Stimulated activated CD8-positive, alpha-beta memory T cell treated with anti-CD3 and anti-CD28 coated beads, Interleukin-2, amount 100 ng/mL, for 48 hours (primary cell): ENCODE measurements at places on chromosomes 7 and 10.

DNA sequence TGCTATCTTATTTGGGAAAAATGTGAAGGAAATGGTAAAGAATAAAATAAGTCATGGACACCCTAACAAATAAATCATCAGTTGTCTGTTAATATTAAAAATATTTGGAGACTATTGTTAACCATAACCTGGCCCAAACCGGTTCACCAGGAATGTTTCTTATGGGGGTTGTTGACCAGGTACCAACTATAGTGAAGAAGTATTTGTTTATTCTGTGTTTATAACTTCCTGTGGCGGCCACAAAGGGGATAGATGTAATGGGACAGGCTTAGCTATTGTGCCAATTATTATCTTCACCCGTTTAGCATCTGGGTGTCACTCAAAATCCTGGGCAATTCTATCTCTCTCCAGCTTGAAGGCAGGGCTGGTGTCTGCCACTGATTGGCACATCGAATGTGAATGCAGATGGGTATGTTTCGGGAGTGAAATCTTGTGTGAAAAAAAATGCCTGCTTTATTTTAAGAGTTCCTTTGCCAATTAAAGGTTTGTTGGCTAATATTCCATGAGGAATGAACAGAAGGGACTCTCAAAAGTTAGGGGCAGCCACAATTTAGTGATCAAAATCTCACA lies 500.9 kb downstream of the ARL4A start:
- DNase-seq = no peak

DNA sequence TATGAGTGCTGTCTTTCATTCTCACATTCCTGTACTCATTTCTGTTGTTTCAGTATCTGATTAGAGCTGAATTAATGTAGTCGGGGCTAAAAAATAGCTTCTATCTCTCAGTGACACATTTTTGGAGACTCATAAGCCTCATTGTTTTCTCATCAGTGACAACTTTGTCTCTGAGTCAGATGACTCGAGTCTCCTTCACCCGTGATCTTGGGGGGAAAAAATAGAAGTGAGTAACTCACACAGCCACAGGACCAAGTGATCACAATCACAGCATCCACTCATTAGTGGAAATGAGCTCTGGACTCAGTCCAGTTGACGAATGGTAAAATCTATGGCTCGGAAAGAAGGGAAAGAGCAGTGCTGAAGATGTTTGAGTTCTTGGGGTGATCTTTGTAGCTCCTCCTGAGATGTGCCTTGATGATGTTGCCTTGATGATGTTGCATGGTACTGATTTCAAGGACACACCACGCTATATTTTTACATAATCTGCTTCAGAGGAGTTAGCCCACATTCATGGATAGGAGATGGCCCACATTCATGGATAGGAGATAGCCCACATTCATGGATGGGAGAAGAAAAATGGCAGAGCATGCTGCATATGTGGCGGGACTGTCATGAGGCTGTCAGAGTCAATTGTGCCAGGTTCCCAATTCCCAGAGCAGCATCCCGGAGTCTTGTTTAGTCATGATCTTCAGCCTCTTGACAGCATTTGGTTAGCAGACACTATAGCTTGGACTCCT lies 214.7 kb downstream of the CELF2 start:
- no peak for DNase-seq

DNA sequence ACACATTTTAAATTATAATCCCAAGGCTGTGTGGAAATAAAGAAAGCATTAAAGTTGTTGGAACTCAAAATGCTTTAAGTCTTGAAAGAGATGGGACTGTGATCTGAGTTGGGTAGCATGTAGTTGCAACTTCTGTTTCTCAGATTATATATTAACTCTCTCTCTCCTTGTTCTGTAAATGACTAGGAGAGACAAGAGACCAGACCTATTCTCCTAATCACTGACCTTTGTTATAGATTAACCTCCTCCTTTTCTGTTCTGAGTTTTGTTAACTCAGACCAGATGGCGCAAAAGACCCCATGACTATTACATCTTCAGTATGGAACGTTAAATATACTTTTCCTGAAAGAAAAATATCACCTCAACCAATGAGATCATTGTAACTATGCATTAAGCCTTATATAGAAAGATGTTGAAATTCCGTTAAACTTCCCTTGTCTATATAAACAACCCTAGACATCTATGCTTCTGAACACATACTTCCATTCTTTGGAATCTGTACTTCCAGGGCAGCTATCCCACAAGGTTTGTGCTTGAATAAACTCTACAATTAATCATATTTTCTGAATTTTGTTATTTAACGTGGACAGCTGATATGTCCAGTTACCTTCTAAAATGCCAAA lies 143.5 kb upstream of the TRIM24 start:
- DNase-seq = no peak

- DNase-seq = no peak
Measured at GRCh38 chr7:57201021-57201894, 69.0 kb upstream of the ZNF479 start.

DNA sequence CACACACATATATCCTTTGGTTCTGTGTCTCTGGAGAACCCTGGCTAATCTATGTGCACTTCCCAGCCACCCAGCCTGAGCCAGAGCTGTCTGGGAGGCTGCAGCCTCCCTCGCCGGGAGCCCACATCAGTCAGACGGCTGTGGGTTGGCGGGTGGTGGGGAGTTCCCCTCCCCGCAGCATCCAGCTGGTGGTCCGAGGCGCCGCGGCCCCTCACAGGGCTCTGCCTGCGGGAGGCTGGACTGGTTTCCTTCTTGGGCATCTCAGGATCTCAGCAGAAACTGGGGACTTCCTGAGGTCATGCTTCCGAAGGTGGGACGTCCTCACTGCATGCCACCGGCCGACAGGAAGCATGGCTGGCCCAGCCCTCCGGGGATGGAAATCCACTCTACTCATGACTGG lies 22.0 kb upstream of the PSMG3 start:
- DNase-seq = no peak

DNA sequence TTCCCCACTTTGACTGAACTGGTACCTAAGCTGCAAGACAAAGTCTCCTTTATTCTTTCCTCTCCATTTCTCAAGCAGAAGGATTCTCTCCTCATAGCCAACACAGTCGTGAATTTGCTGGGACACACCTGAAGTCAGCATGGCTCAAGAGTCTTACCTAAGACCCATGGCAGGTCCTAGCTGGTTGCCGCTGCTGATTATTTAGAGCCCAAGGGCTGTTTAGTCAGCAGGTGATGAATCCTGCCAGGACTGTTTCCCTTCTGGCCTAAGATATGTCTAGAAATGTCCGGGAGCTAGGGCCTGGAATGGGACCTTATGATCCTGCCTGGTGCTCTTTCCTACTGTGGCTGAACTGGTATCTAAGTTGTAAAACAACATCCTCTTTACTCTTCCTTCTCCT lies 82.8 kb downstream of the AHCYL2 start:
- no peak for DNase-seq

- no peak for DNase-seq
Measured at GRCh38 chr7:43137811-43138210, 25.4 kb downstream of the HECW1 start.

DNA sequence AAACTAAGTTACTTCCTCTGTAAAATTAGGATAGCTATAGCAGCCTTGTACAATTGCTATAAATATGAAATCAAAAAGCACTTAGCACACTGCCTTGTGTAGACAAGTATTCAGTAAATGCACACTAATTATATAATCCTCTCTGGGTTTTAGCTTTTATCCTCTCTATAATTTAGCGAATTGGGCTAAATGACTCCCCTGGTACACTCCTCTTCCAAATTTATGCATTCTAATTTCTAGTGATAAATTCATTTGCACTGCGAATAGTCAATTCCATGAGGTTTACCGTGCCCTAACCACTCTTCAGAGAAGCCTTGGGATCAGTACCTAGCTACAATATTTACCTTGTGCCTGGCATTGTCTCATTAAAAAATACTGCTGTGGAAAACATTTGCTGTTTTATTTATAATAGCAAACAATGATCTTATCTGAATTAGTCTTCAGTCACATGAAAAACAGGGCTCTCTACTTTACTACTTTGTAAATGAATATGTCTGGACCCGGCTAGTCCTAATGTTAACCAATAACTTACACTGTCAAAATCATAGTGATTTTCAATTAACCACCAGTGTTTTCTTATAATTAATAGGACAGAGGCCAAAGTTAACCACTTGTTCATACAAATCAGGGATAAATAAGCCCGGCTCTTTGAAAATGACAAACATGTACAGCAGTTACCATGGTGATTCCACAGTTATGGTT lies 577.9 kb downstream of the IPMK start:
- no peak for DNase-seq

DNA sequence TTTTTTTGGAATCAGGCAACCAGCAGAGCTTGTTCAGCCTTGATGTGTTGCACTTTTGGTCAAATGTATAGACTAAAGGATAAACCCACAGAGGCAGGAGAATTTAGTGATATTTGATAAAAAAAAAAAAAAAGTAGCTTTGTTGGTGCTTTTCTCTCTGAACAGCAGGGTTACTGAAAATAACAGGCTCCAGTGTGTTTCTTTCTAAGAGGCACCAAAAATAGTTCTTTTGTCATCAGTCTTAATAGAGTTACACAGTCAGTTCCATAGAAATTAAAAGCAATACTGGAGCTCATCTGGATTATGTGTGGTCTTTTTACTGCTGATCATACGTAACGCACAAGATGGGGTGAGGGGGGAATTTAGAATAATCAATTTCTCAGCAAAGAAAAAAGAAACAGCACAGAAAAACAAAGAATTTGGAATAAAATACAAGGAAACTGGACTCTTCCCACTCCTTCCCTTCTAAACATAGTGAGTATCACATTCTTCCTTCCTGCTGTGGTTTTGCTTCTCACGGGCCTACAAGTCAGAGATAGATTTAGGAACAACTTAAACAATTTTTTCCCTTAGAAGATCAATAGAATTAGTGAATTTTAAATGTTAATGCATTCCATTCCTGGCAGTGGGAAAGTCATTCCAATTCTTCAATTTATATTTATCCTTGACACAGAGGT lies 178.8 kb upstream of the AKR1E2 start:
- no peak for DNase-seq

DNA sequence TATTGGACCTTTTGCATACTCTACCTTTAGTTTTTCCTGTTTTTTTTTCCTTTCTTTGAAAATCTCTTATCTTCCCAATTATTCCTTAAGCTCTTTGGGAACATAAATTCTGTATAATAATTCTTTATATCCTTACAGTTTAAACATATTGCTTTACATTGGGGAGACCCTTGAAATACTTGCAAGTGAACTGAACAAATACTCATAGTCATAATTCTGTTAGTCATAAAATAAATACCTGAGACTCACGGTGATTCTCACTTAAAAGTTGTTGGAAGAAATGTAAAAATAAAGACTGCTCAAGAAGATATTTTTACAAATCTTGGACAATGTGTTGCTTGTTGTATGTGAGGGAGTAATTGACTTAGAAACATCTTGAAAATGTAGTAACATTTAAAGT lies 515.2 kb upstream of the POT1 start:
- DNase-seq = no peak

GRCh38 chr7:96183163-96183670 lies 138.7 kb downstream of the SLC25A13 start:
- DNase-seq = no peak

DNA sequence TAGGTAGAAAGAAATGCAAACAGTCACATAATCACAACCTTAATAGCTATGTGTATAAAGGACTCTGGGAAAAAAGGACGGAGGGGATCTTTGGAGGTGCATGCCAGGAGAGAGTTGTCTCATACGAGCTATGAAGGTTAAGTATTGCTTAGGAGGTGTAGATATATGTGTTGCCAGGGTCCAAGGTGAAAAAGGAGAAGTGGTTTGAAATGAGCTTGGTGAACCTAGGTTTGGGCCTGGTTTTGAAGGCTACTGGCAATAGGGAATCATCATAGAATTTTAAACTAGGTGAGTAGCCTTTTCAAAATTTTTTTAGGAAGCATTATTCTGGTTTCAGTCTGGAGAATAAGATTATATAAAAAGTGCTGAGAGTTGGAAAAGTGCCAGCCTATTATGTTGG lies 336.8 kb downstream of the AUTS2 start:
- no peak for DNase-seq

- no peak for DNase-seq
Measured at GRCh38 chr7:46115410-46115809, 194.3 kb upstream of the IGFBP3 start.

GRCh38 chr7:51114501-51114900 lies 202.1 kb downstream of the COBL start:
- no peak for DNase-seq

DNA sequence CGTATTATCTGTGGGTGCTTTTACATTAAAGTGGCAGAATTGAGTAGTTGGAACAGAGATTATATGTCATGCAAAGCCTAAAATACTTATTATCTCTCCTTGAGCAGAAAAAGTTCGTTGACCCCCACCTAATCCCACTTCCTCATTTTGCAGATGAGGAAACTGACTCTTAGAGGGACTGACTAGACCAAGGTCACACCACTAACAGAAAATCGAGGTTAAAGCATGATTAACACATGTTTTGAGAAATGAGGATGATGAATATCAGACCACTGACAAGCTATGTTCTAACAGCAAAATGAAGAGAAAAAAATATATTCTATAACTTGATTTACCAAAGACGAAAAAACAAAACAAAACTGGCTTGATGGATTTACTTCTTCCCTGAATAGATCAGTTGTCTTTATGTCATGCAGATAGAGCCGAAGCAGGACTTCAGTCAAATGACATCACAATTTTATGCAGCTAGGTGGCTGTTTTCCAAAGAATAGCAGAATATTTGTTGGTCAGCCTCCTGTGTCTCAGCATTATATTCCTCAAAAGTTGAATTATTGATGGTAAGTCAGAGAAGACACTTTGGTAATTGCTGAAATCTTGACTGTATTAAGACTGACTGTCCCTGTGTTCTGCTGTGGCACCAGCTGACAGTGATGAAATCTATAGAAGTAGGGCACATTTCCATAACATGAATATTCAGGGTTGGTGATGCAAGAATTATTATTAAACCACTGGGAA lies 24.2 kb upstream of the SMIM30 start:
- DNase-seq = no peak

GRCh38 chr7:5567790-5568189 lies 144.2 kb upstream of the TNRC18 start:
- no peak for DNase-seq

DNA sequence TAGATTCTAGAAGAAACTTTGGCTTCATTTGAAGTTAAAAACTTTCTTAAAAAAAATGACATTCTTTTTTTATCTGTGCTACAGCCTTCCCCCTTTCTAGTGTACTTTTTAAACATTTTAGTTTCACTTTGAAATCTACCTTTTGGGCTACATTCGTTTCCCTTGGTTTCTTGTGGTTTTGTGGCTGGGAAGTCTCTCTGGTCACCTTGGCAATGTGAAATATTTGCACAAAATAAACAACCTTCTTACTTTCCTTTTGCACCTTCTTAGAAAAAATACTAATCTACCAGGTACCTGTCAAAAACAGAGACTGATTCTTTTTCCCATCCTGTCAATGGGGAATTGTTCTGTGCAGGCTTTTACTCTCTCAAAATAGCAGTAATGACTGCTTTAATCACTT lies 350.2 kb downstream of the GATA3 start:
- no peak for DNase-seq
